ENCODE measurements at places on chromosomes 2 and 18.
A peak's percentile ranks its signal among the peaks of the same experiment; 100 is the strongest.

DNA sequence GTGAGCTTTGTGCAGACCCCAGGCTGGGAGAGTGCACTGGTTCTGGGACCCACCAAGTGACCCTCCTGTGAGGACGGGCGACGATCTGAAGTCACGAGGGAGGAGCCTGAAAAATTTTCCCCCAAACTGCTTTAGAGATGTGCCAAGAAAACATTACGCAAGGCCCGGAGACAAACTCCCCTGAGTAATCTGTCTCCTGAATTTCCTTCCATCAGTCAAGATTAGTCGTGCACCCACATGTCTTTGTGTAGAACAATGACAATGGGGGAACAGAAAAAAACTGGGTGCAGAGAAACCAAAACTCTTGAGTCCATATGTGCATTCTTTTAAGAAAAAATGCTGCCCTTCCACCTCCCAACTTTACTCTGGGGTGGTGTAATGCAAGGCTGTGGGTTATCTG is 12.6 kb upstream of the NCK2 start:
- DNase-seq = no peak

GRCh38 chr2:9303528-9304225 is 97.1 kb downstream of the ASAP2 start:
- no peak for DNase-seq

GRCh38 chr2:60560734-60561644 is 7.5 kb upstream of the BCL11A start:
- no peak for DNase-seq

GRCh38 chr2:13745330-13745729 is 887.2 kb upstream of the LRATD1 start:
- no peak for DNase-seq

DNA sequence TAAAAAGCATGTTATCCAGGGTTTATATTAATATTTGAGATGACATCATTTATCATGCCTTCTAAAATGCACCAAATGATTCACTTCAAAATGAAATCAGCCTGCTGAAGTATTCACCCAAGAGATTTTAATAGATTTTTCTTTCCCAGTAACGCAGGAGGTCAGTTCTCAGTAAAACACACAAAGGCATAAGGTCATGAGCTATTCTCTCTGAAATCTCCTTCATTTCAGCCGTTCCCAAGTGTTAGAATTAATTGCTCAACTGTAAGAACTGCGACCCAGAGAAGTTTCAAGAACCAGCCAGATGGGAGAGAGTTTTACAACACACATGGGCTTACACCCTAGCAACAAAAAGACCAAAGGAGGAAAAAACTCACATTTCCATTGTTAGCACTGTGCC is 84.2 kb upstream of the PHLPP1 start:
- no peak for DNase-seq

DNA sequence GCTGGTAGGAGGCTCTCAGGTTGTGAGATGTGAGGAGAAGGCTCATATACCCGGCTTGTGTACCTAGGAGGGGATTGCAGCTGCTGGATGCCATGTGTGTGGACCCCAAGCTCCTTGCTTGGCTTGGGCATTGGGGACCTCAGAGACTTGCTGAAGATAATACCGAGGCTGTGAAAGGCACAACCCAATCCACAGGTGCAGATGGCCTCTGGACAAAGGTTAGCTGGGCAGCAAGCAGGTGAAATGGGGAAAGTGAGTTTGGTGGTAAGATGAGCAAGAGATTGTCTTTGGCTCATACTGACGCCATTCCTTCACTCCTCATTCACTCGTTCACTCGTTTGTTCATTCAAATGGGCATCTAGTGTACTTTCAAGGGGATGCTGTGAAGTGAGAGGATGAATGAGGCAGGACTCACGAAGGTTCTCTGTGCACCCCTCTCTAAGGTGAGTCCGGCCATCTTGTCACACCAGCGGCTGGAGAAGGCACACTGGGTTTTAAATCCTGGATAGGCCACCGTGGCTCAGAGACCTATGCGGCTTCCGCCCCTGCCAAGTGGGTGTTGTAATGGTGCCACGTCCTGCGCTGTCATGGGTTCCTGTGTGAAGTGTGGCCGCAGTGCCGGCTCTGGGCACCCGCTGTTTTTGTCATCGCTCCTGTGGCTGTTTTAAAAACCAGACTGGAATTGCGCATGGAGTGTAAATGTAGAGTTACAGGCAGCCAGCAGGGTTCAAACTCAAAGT is 13.7 kb downstream of the FBLN7 start:
- DNase-seq = no peak

DNA sequence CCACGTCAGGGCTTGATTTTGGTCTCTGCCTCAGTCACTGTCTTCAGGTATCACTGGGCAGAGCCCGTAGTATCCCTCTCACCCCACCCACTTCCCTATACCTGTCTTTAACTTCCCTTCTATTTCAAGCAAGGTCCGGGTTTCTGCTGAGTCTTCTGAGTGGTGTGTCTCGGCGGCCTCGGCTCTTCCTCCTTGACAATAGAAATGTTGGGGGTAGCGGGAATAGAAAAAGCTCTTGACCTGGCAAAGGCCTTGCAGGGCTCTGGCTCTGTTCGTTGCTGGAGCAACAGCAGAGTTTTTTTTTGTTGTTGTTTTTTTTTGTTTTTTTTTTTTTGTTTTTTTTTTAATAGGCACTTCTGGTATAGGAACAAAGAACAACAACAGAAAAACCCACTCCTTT is 16.0 kb upstream of the IGFBP5 start:
- no peak for DNase-seq

- no peak for DNase-seq
Measured at GRCh38 chr2:224440988-224441387, 39.1 kb upstream of the FAM124B start.

DNA sequence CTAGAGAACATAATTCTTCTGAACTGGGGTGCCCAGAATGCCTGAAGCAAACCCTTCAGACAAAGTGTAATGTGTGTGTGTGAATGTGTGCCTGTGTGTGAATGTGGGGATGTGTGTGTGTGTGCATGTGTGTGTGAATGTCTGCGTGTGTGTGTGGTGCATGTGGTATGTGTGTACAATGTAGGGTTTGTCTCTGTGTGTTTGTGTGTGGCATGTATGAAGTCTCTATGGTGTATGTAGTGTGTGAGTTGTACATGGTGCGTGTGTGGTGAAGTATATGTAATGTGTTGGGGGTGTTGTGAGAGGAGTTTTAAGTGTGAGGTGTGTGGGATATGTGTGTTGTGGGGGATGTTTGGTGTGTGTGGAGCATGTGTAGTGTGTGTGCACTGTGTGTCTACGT is 129.3 kb upstream of the SOX11 start:
- DNase-seq = no peak

GRCh38 chr2:96762529-96763311 is 2.0 kb downstream of the CNNM4 start:
- no peak for DNase-seq

DNA sequence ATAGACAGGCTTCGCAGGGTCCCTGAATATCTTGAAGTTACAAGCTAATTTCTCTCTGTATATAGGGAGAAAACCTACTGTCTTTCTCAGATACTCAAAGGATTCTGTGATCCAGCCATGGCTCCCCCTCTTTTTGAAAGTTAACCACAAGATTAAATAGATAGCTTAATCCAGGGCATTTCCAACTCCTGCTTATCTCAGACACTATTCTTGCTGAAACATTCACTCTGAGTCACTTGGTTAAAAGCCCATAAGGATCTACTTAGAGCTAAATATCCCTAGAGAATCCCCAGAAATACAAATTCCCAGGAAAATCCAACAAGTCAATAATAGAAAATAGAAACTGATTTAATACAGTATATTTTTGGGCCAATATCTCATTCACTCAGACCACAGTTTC is 179.1 kb upstream of the LYPD1 start:
- DNase-seq = no peak

- no peak for DNase-seq
Measured at GRCh38 chr2:138724729-138725459, 55.3 kb downstream of the NXPH2 start.

GRCh38 chr2:8525582-8526402 is 156.1 kb upstream of the ID2 start:
- peak; percentile 71 for DNase-seq

DNA sequence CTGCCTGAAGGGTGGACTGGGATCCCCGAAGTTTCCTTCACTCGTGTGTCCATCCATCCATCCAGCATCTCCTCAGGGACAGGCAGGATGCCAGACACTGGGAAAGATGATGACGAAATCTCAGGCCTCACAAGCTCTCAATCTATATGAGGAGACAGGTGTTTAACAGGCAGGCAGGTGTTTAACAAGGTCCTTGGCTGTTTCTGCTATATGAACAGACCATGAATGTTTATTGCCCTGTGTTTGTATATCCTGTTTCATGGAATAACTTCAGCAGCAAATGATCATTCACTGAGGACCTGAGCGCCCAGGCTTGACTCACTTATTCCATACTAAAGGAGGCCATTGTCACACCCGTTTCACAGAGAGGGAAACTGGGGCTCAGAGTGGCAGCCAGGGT is 685.8 kb upstream of the HS6ST1 start:
- no peak for DNase-seq

- no peak for DNase-seq
Measured at GRCh38 chr2:98507461-98507860, 62.8 kb downstream of the INPP4A start.

DNA sequence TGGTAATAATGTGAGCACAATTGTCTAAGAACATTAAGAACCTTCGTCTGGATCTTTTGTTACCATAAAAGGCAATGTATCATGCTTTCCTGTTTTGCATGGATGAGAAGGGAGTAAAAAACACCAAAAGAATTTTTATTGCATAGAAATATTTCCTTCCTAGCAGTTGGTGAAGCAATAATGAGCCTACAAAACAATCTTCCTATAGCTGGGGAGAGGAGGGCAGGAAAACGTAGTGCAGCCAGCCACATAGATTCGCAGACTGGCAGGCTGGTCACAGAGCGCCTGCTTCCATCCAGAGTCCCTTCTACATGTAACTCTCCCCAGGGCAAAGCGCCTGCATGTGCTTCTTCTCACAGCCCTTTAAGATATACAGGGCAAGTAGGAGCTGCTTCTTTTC is 190.4 kb downstream of the BABAM2 start:
- no peak for DNase-seq

DNA sequence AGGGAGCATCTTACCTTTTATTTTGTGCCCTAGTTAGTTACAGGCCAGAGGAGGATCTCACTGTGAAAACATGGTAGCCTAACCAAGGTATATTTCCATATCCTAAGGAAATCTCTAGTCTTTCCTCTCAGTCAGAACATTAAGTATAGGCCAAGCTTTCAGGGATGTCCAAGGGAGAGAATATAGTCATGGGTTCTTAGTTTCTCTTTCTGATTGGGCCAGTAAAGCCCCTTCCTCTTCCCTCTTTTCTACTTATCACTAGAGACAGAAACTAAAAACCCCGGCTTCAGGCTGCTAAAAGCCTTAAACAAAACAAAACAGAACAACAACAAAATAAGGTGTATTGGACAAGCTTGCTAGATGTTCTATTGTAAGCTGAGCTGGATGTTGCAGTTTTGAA is 44.3 kb upstream of the TNFRSF11A start:
- no peak for DNase-seq

DNA sequence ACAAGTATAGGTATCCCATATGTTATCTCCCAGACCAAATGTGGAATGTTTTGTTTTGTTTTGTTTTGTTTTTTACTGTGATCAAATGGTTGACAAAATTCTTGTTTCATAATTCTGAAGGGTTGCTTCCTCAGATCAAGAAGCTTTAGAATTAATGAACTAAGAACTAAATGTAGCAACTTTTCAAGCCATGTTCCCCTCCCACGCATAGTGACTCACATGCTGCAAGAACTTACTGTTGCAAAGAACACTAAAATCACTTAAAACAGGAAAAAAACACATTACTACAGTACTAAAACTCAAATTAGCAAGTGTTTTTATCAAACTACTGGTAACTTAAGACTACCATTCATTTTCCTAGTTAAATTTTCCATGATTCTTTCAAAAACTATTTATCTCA is 30.6 kb downstream of the HNRNPLL start:
- no peak for DNase-seq

- DNase-seq = no peak
Measured at GRCh38 chr2:73008766-73009135, 62.8 kb downstream of the SFXN5 start.

GRCh38 chr2:226308986-226309385 is 490.6 kb downstream of the IRS1 start:
- DNase-seq = no peak

GRCh38 chr2:170930131-170930990 is 1.3 kb downstream of the GORASP2 start:
- no peak for DNase-seq

GRCh38 chr2:161113693-161114575 is 46.3 kb upstream of the TANK start:
- DNase-seq = no peak

GRCh38 chr2:38106405-38107094 is 30.6 kb upstream of the CYP1B1 start:
- DNase-seq = no peak

GRCh38 chr2:195842932-195843331 is 185.9 kb downstream of the SLC39A10 start:
- no peak for DNase-seq

- DNase-seq = no peak
Measured at GRCh38 chr2:7649461-7650228, 732.4 kb downstream of the RNF144A start.

DNA sequence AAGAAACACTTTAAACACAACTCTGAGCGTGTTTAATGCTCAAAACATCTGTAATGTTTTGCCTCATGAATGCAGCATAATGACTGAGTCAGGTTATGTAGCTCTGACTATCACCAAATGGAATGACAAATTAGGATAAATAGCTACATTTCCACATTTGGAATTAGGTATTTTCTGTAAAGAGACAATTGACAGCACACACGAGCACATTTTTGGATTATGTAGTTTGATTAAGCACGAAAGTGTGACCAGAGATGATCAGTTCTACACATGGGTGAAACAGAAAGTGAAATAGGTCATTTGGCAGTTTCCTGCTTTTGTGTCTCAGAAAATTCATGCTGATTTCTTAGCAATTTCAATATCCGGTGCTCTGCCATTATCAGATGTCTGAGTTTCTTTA is 29.0 kb downstream of the LPIN1 start:
- DNase-seq = no peak

- no peak for DNase-seq
Measured at GRCh38 chr2:2326068-2327040, 4.7 kb downstream of the MYT1L start.

DNA sequence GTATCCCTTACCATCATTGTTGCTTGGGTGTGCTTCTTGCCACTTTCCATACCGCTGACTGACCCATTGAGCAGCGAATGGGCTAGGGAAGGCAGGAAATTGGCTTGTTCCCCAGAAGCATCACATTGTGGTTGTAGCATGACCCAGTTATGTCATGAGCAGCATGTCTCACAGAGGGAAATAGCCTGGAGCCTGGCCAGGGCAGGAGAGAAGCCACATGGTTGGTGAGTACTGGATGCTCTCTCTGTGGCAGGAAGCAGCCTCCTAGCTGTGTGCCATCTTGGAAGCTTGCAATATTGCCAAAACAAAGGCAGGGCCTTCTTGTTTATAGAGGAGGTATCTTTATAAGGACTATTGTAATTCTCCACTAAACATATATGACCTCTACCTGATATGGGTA is 482.6 kb downstream of the PIK3C3 start:
- no peak for DNase-seq

- DNase-seq = no peak
Measured at GRCh38 chr2:108330979-108331378, 42.3 kb downstream of the SULT1C2 start.

- no peak for DNase-seq
Measured at GRCh38 chr18:46096651-46097300, 1.3 kb downstream of the ATP5F1A start.

All from NCI-H2107 (cell line).